ENCODE measurements at places on chromosomes 3 and 15. TPM values are rescaled to one million over a fixed set of nuclear protein-coding genes. Genes with fewer than 3 reads are reported as not detected.

PAQR9 gene
- not detected for total RNA-seq

BMF gene
- 2.3 TPM for total RNA-seq

MUSTN1 gene
- total RNA-seq: 24.1 TPM

THRB gene
- 6.1 TPM for total RNA-seq

ZNF80 gene
- total RNA-seq: 0.92 TPM

NR2E3 gene
- not detected for total RNA-seq

UBA7 gene
- total RNA-seq: 250 TPM

PTX3 gene
- 5.9 TPM for total RNA-seq

DNAH12 gene
- 8.2 TPM for total RNA-seq

GOLGA8F gene
- total RNA-seq: not detected

MEGF11 gene
- not detected for total RNA-seq

ARNT2 gene
- 6.2 TPM for total RNA-seq
